ENCODE measurements at places on chromosomes 5 and 9.

DNA sequence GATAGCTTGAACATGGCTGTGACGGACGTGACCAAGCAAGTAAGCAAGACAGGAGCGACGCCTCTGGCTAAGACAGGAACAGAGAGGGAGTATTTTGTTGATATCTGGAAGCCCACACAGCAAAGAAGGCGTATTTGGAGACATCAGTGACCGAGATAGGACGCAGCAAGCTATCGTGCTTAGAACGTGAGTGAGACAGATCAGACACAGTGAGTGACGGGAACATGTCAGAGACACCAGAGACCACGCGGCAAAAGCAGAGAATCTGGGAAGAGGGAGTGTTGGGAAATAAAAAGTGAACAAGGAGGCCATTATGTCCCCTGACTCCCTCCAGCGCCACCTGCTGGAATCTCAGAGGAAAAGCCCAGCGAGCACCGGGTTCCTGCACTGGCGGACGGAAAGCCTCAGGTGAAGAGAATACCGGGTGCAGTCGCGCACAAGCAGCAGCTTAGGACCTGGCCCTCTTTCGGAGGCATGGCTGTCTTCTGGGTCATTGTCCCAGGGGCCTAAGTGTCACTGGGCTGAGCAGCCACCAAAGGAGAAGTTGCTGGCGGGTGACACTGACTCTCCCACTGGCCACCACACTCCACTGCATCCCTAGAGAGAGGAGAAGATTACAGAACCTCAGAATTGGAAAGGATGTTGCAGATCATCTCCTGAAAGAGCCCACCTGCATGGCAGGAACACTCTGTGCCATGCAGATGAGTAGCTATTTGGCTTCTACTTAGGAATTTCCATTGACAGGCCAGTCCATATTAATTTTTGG is 99.1 kb downstream of the FBXO38 start:
- DNase-seq = peak; percentile 82

DNA sequence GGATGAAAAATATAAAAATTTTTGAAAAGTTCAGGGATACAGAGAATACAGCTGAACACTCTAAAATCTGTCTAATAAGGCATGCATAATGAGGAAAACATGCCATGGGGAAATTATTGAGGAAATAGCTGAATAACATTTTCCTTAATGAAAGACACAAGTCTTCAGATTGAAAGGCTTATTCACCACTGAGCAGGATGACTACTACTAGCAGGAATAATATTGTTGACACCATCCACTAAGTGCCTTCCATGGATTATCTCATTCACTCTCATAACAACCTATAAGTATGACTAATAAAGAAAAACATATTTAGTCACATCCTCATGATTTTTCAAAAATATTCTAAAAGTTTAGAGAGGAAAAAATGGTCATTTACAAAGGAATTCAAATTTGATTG is 96.7 kb upstream of the FER start:
- DNase-seq = no peak

- DNase-seq = no peak
Observed at GRCh38 chr5:72661405-72661804, 154.2 kb upstream of the ZNF366 start.

- DNase-seq = no peak
Observed at GRCh38 chr5:6785861-6786180, 72.6 kb downstream of the TENT4A start.

GRCh38 chr5:150589862-150590601 is 50.4 kb upstream of the SYNPO start:
- DNase-seq = no peak

DNA sequence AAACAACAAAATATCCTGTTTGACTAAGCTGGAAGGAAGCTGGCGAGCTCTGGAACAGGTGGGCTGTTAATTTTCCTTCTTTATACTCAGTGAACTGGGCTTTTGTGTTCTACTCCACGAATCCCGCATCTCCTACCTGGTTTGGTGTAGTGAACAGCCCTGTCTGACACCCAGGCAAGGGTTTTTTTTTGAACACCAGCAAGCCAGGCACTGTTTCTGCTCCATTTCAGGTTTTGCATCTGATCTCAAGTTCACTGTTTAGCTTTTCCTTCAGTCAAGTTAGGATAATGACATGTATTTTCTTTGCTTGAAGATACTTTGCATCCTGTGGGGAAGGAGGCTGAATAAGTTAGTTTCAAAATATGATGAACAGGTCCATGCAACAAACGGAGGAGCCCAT is 204.5 kb downstream of the SEMA6A start:
- DNase-seq = no peak

- DNase-seq = no peak
Observed at GRCh38 chr9:71670121-71670520, 98.2 kb downstream of the CEMIP2 start.

DNA sequence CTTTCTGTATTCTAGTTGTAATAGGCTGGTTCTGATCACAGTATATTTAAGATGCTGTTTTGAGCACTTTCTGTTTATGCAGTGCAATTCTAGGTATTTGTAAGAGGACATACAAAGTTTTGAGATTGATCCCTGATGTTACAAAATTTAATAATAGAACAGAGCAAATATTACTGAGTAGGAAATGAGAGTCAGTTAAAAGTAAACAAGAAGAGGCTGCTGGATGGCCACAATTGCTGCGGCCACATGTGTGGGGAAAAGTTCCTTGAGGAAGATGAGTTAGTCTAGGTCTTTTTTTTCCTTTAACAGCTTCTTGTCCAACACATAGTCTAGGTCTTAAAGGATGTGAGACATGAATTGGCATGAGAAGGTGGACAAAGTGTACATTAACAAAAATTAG is 11.3 kb downstream of the EHMT1 start:
- no peak for DNase-seq

DNA sequence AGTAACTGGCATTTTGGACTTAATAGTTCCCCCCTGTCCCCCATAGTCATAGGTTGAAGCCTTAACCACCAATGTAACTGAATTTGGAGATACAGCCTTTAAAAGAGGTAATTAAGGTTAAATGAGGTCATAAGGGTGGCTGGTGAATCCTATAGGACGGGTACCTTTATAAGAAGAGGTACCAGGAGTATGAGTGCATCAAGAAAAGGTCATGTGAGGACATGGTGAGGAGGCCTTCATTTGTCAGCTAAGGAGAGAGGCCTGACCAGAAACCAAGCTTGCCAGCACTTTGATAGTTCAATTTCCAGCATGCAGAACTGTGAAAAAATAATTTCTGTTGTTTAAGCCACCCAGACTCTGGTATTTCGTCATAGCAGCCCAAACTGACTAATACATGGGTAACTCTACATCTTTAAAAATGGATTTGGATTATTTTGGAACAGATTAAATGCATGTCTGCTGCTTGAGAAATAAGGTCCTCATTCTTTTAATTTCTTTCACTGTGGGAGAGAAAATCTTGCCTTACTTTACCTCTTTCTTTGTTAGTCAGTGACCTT is 9.7 kb downstream of the RASA1 start:
- DNase-seq = no peak

- no peak for DNase-seq
Observed at GRCh38 chr5:82445726-82446335, 167.7 kb upstream of the RPS23 start.

- DNase-seq = no peak
Observed at GRCh38 chr5:93793159-93793781, 51.9 kb upstream of the POU5F2 start.

- DNase-seq = no peak
Observed at GRCh38 chr9:23819403-23819802, 6.6 kb downstream of the ELAVL2 start.

DNA sequence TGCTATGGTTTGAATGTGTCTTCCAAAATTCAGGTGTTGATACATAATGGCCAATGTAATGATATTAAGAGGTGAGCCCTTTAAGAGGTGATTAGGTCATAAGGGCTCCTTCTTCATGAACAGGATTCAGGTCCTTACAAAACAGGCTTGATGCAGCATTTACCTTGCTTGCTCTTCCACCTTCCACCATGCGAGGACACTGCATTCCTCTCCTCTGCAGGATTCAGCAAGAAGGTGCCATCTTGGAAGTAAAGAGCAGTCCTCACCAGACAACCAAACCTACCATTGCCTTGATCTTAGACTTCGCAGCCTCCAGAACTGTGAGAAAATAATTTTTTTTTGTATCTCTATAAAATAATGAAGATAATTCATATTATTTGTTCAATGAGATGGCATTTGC is 314.0 kb upstream of the SMARCA2 start:
- DNase-seq = no peak

DNA sequence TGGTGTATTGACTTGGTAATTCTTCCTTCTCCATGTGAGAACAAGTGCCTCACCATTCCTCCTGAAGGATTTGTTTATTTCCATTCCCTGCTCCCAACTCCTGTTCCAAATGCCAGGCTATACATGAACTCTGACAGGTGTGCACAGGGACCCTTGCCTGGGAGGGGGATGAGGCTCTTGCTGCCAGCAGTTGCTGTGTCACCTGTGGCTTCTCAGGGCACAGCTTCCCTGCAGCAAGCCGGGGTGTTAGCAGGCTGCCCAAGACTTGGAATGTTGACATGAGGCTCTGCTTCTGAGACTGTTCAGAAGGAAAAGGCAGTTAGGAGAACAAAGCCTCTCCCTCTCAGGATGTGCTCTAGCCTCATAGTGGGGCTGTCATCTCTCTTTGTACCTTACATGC is 131.3 kb downstream of the DOCK2 start:
- no peak for DNase-seq

DNA sequence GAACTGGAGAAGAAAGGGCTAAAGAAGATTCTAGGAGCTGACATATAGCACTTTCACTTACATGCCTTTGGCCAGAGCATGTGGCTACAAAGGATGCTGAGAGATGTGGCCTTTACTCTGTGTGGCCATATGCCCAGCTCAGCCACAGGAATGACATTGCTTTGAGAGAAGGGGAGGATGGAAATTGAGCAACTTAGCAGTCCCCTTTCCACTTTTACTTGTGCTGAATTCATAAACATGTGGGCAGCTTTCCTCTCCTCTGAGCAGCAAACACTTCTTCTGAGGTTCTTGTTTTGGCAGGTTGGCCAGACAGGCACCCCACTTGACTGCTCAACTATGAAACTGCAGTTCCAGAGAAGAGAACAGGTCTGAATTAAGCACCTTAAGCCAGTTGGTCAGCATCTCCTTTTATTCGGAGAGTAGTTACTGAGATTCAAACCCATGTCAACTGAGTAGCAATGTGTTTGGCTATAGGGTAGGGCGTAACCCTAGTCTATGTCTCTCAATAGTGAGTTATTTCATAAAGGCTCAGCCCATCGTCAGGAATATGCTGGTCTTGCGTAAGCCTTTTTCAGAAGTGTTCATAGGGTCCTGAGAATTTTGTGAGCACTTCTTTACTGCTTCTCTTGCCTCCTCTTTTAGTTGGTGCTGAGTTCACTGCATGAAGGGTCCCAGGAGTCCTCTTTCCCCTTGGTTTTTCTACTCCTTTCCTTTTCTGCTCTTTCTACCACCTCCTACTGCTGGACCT is 134.5 kb downstream of the PALM2AKAP2 start:
- DNase-seq = no peak

GRCh38 chr9:38622288-38622674 is 1.9 kb upstream of the ANKRD18A start:
- DNase-seq = peak; percentile 65

DNA sequence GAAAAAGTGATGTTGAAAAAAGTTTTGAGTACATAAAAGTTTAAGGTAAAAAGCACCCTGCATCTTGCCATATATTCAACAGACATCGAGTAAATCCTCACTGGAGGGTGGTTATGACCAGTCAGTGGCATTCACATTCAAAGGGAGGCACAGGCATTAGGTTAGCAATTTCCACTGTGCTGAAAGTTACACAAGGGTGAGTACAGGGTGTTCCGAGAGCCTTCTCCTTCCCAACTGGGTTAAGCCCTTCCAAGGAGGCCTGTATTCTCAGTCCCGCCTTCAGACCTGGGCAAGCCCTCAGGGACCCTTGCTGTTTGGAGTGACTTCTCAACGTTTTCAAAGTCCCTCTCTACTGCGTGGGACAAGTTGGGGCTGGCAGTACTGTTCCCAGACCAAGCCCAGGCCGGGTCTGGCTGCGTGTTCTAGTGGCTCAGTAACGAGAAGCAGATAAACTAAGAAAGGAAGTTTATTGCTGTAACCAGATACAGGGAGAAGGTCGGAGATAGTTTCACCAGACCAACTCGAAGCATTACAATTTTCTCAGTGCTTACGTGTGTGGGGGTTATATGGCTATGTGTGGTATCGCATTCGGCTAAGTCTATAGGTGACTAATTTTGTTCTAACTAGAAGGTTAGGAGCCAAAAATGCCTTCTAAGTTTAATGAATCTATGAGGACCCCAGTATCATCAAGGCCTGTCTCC is 13.0 kb upstream of the SETX start:
- DNase-seq = no peak

- DNase-seq = no peak
Observed at GRCh38 chr5:180804129-180804618, 1.6 kb upstream of the MGAT1 start.

DNA sequence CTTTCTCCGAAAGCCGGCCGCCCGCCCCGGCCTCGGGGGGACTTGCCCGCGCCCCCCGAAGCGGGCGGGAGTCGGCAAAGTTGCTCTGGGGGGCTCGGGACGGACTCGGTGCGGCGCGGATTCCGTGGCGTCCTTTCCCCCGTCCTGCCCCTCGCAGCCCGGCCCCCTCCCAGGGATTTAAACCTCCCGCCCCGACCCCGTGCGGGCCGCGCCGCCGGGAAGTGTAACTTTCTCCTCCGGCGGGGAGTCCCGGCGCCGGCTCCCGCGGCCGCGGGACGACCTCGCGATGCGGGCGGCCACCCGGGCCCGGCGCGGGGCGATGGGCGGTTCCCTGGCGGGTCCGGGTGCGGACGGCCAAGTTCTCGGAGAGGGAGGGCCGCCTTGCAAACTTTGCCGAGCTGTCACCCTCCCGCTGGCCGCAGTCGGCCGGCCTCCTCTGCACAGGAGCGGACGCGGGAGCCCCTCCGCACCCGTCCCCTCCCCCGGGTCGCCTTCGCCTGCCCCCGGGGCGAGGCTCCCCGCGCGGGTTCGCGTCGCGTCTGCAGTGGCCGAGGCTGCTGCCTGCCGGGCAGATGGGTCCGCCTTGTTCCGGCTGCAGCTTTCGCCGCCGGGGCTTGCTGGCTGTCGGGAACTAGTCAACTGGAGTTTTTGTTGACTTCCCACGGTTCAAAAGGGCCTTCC is 732 bp downstream of the PBX3 start:
- peak; percentile 74 for DNase-seq

- no peak for DNase-seq
Observed at GRCh38 chr5:178383301-178383918, 150.8 kb upstream of the PHYKPL start.

GRCh38 chr9:79877943-79878602 is 306.3 kb downstream of the TLE4 start:
- DNase-seq = no peak

GRCh38 chr5:41120600-41120999 is 49.5 kb upstream of the MROH2B start:
- DNase-seq = no peak
